Astrocyte (in vitro differentiated cells and primary cell): ENCODE measurements at places on chromosomes 3 and 15.
A peak's percentile ranks its signal among the peaks of the same experiment; 100 is the strongest.

DNA sequence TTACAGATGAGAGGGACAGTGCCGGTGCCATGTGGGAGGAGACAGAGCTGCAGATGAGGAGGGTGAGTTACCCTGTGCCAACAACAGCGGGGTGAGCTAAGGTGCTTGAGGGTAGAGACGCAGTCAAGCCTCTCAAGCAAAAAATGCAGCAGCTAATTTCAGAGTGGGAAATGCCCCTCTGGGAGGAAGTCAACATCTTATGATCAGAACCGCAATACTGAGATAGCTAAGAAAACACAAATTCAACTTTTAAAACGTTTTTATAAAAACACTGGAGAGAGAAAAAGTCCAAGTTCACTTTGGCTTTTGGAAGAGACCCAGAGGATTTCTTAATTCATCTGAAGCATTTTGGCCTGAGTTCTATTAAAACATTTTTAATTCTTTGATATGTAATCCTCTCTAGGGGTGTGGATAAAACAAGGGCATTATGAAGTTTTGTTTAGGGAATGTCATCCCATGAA, 319.2 kb downstream of the SLC9A9 start:
- DNase-seq, result no peak

- peak; percentile 63 for DNase-seq
These were observed 8.4 kb upstream of the GP5 start for GRCh38 chr3:194407423-194407822.

DNA sequence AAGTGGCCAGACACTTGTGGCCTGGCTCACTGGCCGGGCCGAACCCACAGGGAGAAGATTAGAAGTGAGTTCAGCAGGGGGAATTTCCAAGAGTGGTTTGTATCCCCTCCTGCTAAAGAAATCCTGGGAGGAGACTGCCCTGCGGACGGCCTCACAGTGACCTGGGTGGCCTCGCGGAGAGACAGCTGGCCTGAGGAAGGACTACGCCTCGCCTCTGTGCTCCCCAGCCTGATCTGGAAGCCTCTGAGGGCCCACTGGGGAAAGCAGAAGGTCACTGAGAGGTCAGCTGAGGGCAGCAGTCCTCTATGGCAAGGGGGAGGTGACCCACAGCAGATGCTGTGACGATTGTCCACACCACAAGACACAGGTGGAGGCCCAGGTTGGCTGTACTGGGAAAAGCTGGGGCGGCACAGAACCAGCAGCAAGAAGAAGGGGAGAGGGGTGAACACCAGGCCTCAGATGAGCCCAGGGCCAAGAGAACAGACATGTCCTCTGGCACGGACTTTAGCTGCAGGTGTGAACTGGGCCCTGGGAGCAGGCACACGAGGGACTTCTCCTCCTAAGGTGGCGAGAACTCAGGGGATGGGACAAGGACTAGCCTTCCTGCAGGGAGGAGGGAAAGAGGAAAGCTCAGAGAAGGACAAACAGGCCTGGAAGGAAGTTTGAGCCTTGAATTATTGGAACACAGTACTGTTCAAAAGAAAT, 37.2 kb upstream of the DLG1 start:
- peak; percentile 54 for DNase-seq

DNA sequence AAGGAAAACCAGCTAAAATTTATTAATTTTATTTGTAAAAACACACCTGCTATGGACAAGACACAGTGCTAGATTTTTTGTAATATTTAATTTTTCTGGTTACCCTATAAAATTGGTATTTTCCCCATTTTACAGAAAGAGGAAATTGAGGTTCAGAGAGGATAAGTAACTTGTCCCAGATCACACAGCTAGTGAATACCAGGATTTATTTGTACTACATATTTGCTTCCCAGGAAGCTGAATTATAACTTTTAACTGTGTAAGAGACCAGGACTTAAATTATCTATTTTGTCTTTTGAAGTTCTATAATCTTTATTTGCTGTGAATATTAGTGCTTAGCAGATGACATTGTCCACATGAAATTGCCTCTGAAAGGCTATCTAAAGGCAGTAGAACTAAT, 49.7 kb downstream of the MAP2K5 start:
- no peak for DNase-seq

GRCh38 chr3:190265796-190266195, 56.5 kb downstream of the CLDN1 start:
- peak; percentile 84 for DNase-seq

- DNase-seq, result peak; percentile 21
These were observed 493.4 kb upstream of the TGFBR2 start for GRCh38 chr3:30112902-30113484.

- no peak for DNase-seq
These were observed 406.2 kb downstream of the ROBO2 start for GRCh38 chr3:77446084-77446483.

DNA sequence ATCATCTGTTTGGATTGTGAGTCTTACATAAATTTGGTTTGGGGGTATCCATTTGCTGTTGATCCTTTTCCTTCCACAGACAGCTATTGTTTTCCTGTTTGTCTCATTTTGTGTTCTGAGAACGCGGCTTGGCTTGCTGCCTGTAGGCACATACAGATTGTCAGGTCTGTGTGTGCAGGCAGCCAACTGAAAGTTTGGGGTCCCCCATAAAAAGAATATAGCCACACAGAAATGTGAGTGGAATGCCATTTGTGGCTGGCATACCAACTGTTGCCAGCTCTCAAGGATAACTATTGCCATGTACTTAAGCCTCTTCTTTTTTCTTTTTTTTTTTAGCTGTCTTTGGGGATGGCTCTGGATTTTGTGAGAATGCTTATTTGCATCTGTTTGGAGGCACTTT, 1308.0 kb downstream of the ROBO1 start:
- no peak for DNase-seq

GRCh38 chr3:45092132-45093031, 53.8 kb downstream of the CDCP1 start:
- DNase-seq, result peak; percentile 93

DNA sequence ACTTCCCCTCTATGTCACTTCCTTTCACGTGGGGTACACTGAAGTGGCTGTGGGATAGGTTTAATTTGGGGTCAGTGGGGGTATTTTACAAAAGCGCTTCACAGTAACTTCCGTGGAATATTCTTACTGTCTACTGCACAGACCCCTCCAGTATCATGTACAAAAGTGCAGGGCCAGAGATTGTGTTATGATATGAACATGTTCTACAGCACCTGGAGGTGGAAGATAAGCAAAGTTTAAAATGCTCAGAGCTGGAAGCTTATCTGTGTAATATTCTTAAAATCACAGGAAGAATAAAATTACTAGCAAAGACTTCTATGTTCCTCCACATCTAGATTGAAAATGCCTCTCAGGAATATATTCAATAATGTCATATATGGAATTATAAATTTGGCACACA, 84.1 kb upstream of the TRIM42 start:
- no peak for DNase-seq

- DNase-seq, result no peak
These were observed 20.4 kb downstream of the NSUN3 start for GRCh38 chr3:94083261-94083660.

DNA sequence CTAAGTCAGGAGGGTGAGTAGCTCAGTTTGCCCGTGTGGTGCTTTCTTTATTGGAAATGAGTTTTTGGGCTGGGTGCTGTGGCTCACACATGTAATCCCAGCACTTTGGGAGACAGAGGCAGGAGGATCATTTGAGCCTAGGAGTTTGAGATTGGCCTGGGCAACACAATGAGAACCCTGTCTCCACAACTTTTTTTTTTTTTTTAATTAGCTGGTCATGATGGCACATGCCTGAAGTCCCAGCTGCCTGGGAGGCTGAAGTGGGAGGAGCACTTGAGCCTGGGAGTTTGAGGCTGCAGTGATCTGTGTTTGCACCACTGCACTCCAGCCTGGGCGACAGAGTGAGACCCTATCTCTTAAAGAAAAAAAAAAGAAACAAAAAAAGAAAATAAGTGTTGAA, 174.9 kb downstream of the NSMCE3 start:
- DNase-seq, result no peak

GRCh38 chr3:23805210-23805632, 534 bp upstream of the UBE2E1 start:
- DNase-seq, result no peak

GRCh38 chr3:126747768-126748167, 43.7 kb downstream of the CHCHD6 start:
- DNase-seq, result no peak

- no peak for DNase-seq
These were observed 107.8 kb upstream of the VEPH1 start for GRCh38 chr3:157610876-157611535.

- no peak for DNase-seq
These were observed 58.0 kb upstream of the HERC1 start for GRCh38 chr15:63891768-63892133.

DNA sequence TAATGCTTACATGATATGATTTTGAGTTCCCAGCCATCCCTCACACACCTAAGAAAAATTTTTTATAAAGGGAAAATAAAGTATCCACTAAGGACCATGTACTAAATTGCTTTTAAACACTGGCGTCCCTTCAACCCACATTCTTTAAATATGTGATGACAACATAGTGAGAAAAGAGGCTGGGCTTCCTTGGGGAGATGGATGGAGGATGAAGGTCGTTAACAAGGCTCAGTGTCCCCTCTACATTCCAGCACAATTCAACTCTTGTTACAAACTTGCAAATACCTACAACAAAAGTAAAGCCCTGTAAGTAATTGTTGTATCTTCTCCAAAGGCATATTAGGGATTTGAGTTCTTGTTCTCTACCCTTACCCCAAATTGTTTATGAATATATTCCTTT, 87.2 kb upstream of the SLC4A7 start:
- no peak for DNase-seq
